Stimulated activated CD4-positive, alpha-beta T cell treated with anti-CD3 and anti-CD28 coated beads, Interleukin-2, amount 100 ng/mL, for 24 hours (primary cell): ENCODE measurements at places on chromosomes 12 and 14.

GRCh38 chr12:118821386-118821925 is 159.9 kb upstream of the SRRM4 start:
- DNase-seq = no peak

GRCh38 chr12:10320643-10321042 is 13.0 kb downstream of the KLRD1 start:
- DNase-seq = no peak

GRCh38 chr12:127729381-127729780 is 537.6 kb upstream of the TMEM132C start:
- DNase-seq = no peak

- DNase-seq = no peak
Observed at GRCh38 chr12:24561882-24562770, 386.8 kb downstream of the BCAT1 start.

- no peak for DNase-seq
Observed at GRCh38 chr12:88058719-88059077, 29.5 kb upstream of the C12orf50 start.

- DNase-seq = no peak
Observed at GRCh38 chr12:130714591-130715149, 1.4 kb downstream of the RIMBP2 start.

DNA sequence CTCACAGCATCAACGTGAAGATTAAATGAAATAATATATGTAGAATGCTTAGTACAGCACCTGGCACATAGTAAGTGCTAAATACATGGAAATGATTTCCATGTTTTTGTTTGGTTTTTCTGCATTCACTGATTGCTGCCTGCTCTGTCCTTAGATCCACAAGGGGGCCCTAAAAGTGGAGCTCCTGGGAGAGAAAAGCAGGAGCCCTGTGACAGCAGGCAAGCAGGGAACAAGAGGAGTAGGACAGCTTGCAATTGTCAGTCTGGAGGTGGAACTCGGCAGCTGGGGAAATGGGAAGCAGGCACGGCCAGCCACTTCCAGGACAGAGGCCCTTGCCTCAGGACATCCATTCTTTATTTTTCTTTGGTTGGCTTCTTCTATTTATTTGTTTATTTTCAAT is 292.9 kb downstream of the BMP4 start:
- no peak for DNase-seq
